ENCODE measurements at places on chromosomes 5 and 9.

DNA sequence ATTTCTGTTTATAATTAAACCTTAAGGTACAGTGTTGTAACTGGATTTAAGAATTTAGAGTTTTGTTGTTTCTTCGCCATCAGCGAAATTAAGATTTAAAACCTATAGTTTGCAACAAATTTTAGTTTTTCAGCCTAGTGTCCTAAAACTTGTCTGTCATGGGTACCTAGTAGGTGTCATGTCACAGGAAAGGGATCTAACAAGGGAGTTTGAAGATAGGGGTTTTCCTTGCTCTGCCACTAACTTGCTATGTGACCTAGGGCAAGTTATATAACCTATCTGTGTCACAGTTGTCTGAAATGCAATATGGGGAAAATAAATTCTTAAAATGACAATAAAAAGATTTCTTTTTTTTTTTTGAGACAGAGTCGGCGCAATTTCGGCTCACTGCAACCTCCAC, 9.2 kb upstream of the ABL1 start:
- no peak for DNase-seq

DNA sequence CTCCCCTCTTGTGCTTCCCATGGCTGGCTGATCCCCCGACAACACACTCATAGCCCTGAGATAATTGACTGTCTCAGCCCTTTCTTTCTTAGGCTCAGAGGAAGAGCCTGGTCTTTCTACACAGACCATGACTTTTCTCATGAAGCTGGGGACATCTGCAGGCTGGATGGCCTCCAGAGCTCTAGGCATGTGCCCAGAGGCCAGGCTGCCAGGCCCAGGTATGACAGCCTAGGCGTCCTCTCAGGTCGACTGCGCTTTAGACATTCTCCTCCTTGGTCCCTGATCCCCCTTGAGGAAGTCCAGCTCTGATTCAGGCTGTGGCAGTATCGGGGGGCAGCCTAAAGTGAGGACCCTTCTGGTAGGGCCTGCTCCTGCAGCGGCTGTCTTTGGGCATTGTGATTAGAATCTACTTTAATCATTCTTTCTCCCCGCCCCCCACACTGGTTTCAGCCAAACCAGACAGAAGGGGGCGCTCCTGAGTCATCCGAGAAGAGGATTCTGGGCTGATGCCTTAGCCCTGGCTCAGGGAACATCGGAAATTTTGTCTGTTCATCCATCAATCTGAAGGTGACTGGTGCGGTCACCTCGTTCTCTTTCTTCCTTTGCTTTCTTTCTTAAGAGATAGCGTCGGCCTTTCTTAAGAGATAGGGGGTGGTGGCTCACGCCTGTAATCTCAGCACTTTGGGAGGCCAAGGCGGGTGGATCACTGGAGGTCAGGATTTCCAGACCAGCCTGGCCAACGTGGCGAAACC, 66.5 kb upstream of the HSPA9 start:
- DNase-seq: peak; percentile 79

GRCh38 chr5:126780165-126780827, 3.4 kb downstream of the LMNB1 start:
- DNase-seq: peak; percentile 89

- no peak for DNase-seq
Measured at GRCh38 chr9:74765481-74765971, 122.2 kb downstream of the TRPM6 start.

DNA sequence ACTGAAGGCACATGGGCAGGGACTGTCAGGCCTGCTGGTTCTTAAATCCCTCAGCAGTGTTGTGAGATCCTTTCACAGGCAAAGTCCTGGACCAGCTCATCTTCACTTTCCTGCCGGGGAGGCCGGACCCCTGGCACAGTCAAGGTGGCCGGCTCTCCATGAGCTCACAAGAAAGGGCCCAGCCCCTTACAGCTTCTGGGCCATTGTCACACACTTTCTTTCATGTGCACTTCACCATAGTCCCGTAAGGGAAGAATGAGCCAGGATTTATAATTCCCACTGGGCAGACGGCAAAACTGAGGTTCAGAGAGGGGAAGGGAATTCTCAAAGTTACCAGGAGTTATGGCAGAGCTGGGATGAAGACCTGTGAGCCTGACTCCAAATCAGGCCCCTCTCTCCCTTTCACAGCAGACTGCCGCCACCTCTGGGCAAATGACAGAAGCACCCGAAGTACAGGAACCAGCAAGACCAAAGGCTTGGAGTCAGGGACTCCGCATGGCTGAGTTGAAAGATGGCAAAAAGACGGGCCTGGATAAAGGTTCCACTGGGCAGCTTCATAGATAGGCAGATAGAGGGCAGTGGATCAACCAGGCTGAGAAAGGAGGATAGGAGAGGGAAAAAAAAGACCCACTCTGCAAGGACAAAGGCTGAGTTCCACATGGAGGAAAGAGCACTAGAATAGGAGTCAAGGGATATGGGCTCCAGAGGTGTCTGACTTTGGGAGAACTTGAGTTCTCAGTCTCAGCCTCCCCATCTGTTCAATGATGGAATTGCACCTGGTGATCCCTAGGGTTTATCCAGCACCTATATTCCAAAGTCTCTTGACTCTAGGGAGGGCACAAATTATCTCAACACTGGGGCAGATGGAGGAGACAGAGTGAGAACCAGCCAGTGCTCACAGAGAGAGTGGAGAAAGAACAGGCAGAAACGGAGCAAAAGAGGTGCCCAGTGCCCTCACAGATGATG, 128.7 kb downstream of the PAX5 start:
- no peak for DNase-seq

GRCh38 chr5:72064801-72065570, 42.3 kb upstream of the MAP1B start:
- DNase-seq: no peak

GRCh38 chr5:136526791-136527190, 161.4 kb upstream of the TRPC7 start:
- no peak for DNase-seq

- no peak for DNase-seq
Measured at GRCh38 chr5:158511454-158511853, 588.3 kb downstream of the EBF1 start.

DNA sequence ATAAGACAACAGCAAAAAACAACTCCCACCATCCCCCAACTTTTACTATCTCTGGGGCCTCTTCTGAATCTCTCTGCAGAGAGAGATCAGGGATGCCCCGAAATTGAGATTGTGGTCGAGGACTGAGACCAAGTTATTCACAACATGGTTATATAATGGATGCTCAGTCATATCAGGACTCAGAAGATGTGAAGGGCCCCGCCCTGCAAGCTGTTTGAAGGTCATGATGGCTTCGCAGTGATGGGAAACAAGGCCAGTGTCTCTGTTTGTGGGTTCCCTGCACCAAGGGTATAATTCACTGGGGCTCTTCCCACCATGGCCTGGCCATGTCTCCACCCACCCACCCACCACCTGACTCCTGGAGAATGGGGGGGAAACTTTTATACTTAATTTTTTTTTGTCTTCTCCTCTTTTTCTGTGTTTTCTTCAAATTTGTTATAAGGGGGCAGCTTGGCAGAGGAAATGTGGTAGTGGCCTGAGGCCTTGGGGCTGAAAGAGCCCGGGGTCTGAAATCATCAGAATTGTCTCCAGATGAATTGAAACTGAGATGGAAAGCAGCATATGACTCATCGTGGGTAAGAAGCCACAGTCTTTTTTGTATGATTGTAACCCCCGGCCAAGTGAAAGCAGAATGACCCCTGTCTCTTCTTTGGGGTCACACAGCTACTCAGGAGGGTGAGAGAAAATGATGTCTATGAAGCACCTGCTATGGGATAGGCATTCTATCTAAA, 15.0 kb upstream of the TEX48 start:
- peak; percentile 34 for DNase-seq

DNA sequence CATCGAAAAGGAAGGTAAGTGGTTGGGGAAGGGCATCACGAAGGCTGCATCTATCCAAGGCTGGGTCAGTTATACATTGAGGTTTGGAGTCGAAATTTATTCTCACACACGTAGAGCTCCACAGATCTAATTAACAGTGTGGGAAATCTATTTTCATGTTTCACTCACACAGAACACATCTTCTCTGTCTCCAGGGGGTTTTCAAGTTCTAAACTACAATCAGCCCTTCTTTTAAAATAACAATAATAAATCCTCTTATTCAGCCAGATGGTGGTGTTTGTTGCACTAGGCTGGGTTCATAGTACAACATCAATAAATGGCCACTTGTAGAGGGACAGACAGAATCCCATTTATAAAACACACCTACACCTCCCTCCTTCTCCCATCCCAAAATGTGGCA, 174.5 kb upstream of the KLF9 start:
- no peak for DNase-seq

DNA sequence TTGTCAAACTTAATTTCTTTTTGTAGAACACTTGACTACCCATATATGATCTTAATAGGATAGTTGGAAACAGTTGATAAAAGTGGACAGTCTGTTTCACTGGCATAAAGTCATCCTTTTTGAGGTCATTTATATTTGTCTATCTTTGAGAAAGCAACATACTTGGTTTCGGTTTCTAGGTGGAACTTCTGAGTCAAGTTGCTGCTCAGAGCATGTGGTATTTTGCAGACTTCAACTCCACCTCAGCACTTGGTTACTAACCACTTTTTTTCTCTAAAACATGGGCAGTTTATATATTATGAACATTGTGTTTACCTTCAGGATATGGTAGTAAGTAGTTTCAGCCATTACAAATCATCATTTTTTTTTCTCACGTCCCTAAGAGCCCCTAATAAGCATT, 1749.0 kb upstream of the C9orf72 start:
- peak; percentile 53 for DNase-seq

- no peak for DNase-seq
Measured at GRCh38 chr9:126417684-126418083, 91.1 kb downstream of the MVB12B start.

- DNase-seq: no peak
Measured at GRCh38 chr5:97832645-97833296, 649.7 kb upstream of the RIOK2 start.

GRCh38 chr5:133317558-133317957, 265.7 kb downstream of the HSPA4 start:
- DNase-seq: no peak

- peak; percentile 81 for DNase-seq
Measured at GRCh38 chr9:28234894-28235277, 661.6 kb upstream of the C9orf72 start.

- DNase-seq: no peak
Measured at GRCh38 chr5:92822183-92822582, 758.8 kb downstream of the NR2F1-AS1 start.

- no peak for DNase-seq
Measured at GRCh38 chr9:108645520-108645919, 210.3 kb downstream of the ACTL7B start.

GRCh38 chr9:99878651-99879050, 27.8 kb upstream of the STX17 start:
- peak; percentile 15 for DNase-seq

GRCh38 chr9:123121457-123121856, 88.0 kb downstream of the GPR21 start:
- no peak for DNase-seq

- peak; percentile 29 for DNase-seq
Measured at GRCh38 chr9:134381671-134382516, 55.6 kb downstream of the RXRA start.

GRCh38 chr5:179699616-179700237, 960 bp downstream of the CANX start:
- peak; percentile 43 for DNase-seq

GRCh38 chr9:19648672-19649071, 140.2 kb downstream of the SLC24A2 start:
- DNase-seq: no peak

- no peak for DNase-seq
Measured at GRCh38 chr9:3823842-3824475, 298.2 kb upstream of the RFX3 start.

- DNase-seq: no peak
Measured at GRCh38 chr5:132788990-132789886, 12.2 kb upstream of the SEPTIN8 start.

GRCh38 chr9:79633558-79633957, 61.8 kb downstream of the TLE4 start:
- no peak for DNase-seq

GRCh38 chr5:173291722-173292658, 36.2 kb downstream of the STC2 start:
- peak; percentile 82 for DNase-seq

DNA sequence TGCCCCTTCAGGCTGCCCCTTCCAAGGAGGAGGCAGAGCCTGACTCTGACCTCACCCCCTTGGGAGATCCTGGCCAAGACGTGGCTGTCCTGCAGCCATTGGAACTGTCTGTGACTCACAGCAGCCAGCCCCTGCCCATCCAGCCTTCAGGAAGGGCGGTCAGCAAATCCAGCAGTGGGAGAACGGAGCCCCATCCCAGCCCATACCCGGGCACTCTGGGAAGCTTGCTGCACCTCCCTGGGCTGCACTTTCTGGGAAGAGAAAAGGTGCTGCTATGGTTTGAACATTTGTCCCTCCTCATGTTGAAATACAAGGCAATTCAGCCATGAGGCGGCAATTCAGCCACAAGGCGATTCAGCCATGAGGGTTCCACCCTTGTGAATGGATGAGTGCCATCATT, 24.4 kb downstream of the CCDC187 start:
- no peak for DNase-seq

- peak; percentile 92 for DNase-seq
Measured at GRCh38 chr5:137954131-137954879, 65.0 kb downstream of the PKD2L2 start.

Data from choroid plexus epithelial cell (primary cell).